ENCODE measurements at places on chromosomes 3 and 15.
A peak's percentile ranks its signal among the peaks of the same experiment; 100 is the strongest.

DNA sequence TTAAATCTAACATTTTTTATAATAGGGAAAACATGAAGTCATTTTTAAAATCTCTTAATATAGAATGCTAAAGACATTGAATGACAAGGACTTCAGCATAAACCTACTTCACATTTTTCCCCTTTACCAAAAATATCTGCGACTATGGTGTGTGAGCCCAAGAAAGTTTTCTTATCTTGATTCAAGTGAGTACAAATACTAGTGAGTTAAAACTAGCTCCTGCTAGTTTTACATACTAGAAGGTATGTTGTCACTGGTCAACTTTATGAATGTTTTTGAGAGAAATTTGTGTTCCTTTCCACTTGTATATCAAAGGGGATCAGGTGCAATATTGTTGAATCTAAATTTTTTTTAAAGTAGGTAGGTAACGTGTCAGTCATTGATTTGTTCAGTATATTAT, 152.4 kb upstream of the CGNL1 start:
- no peak for DNase-seq

DNA sequence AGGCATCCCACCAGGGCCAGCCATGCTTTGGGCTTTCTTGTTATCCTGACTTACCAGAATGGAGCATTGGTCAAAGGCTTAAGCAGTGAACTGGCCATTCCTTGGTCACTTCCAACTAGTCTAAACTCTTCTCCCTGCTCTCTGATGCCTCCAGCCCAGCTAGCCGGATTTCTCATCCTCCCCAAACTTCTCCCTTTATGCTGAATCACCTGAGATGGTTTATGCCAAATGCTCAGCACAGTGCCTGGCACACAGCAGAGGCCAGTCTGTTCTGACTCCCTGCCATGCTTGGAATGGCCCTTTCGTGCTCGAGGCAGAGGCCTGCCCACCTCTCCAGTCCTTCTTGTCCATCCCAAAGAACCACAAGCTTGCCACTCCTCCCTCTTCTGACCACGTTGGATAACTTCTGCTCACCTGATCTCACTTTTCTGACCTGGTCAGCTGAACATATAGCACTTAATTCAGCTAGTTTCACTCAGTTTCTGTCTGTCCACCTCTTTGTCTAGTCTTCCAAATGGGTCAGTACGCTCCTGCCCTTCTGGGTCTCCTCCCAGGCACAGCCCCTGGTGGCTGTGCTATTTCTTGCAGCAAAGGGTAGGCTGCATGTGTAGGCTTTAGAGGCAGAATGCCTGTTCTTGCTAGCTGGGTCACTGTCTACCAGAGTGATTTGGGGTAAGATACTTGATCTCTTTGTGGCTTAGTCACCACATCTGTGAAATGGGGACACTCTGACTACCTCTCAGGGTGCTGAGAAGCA, 2.2 kb upstream of the RBP1 start:
- DNase-seq, result peak; percentile 57

DNA sequence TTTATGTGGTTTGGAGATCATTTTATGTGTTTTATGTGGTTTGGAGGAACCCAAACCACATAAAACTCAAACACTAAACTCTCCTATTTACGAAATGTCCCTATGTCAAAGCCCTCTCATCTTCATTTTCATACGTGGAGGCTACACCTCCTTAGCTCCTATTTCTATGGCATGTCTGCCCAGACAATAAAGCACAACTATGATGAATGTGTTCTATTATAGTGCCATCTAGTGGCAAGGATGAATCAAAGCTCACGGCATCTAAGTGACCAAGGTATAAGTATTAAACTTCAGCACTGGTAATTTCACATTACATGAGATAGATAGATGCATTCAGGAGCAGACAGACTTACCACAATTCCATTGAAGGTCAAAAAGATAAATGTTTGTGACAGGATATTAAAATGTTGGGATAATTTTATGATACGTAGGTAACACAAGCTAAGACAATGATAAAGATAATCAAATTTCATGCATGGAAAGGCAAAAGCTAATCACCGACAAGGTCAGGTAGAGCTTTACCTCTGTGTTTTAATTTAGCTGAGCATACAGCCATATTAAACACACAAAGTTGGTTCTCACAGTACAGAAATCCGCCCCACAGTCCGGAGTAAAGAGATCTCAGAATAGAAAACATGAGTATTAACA, 130.6 kb upstream of the FHIT start:
- DNase-seq, result peak; percentile 40

DNA sequence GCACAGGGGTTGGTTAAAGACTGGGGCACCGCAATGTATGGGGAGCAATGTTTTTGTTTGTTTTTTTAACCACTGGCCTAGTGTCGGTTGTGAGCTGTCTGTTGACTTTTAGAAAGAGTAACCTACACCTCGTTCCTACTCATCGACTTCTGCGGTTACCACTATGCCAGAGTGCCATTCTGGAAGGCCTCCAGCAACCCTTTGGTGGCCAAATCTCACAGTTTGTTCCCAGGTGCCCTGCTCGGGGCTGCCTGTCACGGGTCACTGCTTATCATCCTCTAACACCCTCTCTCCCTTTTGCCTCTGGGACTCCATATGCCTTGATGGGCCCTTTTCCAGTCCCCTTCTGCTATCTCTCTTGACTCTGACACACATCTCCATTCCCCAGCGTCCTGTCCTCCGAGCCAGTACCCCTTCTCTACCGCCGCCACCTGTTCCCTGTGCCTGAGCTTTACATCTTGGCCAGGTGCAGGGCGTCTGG, 290.4 kb upstream of the C2CD4B start:
- DNase-seq, result no peak

- peak; percentile 94 for DNase-seq
Observed at GRCh38 chr3:184176377-184177330, 2.0 kb downstream of the AP2M1 start.

DNA sequence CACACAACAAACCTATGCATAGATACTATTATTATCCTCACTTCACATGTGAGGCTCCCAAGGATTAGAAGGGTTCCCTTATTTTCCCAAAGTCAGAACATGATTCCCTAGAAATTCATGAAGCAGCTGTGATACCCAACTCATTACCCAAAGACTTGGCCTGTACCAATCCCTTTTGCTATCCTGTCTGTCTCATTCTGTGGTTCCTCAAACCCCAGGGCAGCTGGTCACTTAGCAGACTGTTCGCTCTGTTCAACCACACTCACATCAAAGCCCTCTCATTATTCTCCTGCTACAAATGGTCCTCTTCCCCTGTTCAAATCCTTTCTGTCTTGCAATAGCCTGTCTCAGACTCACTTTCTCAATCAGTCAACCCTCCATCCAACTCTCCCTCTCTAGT, 154.3 kb upstream of the TRIM42 start:
- no peak for DNase-seq

DNA sequence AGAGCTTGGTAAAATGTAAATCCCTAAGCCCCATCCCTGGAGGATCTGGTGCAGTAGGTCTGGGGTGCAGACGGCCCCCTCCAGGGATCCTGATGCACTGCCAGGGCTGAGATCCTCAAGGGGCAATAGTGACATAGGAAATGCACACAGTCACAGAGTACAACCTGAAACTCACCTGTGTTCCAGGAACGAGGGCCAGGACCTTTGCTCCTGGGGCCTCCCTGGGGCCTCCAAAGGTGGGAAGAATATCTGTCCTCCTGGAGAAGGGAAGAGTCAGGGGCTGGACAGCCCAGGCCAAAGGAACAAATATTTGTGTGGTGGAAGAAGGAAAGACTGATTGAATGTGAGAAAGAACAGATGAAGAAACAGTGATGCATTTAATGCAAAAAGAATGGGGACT, 9.5 kb downstream of the SSUH2 start:
- no peak for DNase-seq

DNA sequence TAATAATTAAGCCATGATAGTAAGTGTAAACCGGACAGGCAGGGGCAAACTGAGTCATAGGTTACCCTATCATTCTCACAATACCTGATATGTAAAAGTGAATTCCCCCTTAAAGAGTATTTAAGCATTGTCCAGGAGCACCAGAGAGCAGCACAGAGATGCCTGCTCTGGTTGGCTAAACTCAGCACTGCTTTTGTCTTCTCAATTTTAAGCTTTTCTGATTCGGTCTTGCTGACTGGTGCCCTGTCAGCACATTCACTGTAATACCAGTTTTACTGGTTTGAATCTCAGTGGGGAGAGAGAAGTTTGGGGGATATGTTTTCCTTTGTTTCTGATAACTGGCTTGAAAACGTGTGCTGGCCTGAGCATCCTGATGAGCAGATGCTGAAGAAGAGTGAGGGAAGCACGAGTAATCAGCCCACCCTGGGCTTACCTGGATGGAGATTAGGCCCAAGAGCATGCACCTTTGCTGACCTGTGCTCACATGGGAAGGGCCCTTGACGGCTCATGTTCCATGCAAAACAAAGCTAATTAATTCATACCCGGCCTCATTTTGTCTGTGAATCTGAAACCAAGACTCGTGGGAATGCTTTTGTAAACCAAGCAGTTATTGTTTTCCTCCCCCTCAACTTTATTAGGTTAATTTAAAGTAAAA, 208.5 kb upstream of the MRPL3 start:
- DNase-seq, result no peak

- no peak for DNase-seq
Observed at GRCh38 chr3:79366414-79366813, 401.4 kb downstream of the ROBO1 start.

DNA sequence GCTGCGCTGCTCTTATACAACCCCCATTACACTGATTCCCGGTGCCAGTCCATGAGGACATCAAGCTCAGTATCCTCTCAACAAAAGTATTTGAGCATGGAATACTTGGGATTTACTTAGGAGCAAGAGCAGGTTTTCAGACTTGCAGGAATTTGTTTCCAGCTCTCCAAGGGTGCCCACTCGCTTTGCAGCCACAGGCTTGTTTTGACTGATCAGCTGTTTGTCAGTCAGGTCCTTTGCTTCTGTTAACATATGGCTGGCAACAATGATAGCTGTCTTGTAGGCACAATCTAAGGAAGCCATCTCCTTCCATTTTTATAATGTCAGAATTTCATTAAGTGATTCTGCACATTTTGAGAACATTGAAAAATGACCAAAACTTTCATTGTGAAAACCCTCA, 38.2 kb upstream of the MCF2L2 start:
- no peak for DNase-seq

DNA sequence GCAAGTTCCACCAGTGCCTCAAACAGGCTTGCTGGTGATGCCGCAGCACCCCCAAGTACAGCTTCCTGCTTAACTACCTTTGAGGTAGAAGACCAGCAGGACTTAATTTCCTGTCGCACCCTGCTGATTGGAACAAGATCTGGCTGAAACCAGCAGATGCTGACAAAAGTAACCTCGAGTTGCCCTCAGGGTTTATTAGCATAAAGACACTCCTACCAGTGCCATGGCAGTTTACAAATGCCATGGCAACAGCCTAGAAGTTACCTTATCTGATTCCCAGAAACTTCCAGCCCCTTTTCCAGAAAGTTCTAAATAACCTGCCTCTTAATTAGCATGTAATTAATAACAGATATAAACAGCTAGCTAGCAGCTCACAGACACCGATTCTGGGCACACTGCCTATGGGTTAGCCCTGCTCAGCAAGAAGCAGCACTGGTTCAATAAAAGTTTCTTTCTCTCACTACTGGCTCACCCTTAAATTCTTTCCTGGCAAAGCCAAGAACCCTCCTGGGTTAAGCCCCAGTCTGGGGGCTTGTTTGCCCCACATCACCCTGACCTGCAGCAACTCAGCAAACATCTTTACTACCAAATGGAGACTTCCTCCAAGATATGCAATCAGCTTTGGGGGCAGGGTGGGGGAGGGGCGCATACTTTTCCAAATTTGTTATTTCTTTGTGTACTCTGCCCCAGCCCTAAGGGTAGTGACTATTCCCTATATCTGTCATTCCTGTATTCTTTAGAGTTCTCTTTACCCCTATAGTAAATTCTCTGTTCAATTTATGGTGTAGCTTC, 54.2 kb downstream of the MAP4 start:
- peak; percentile 33 for DNase-seq

DNA sequence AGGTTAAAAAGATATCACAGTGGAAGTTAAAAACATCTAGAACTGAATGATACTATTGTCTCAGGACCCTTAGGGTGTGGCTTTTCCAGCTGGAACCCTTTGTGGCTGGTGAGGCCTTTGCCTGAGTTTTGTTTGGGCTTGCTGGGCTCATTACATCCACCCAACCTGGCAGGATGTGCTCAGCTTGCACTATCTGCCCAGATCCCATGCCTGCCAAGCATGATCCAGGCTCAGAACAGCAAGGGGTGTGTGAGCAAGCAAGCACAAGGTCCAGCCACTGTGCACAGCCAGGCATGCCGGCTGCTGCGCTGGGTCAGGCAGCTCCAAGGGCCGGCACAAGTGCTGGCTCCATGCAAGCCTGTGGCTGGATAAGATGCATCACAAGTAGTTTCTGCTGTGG, 512.7 kb upstream of the CDIN1 start:
- no peak for DNase-seq

GRCh38 chr15:62647202-62647842, 395.2 kb upstream of the TPM1 start:
- no peak for DNase-seq

GRCh38 chr3:106317141-106318055, 448.6 kb upstream of the CBLB start:
- no peak for DNase-seq

GRCh38 chr3:79175870-79176269, 591.9 kb downstream of the ROBO1 start:
- DNase-seq, result no peak

- no peak for DNase-seq
Observed at GRCh38 chr3:55494976-55495375, 7.9 kb upstream of the WNT5A start.

DNA sequence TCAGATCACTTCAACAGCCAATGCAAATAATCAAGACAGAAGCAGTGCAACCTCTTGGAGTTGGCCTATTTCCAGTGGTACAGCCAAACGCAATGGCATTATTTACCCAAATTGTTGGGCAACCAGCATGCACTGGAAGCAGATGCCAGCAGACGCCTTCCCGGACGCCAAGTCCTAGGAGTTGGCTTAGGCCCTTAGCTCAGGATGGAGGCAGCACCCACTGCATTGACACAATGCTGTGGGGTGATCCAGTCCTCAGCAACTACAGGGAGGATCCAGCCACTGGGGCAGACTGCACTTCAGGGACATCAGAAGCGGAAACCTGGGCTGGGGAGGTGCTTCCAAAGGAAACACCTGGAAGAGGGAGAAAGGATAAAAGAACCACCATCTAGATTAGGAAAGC, 290.4 kb downstream of the FAM43A start:
- no peak for DNase-seq

GRCh38 chr3:24923570-24923969, 428.9 kb upstream of the THRB start:
- no peak for DNase-seq

GRCh38 chr3:178109691-178110090, 426.5 kb upstream of the KCNMB2 start:
- DNase-seq, result no peak

Measured in H7 (cell line).